ENCODE measurements at places on chromosomes 4 and X.

GRCh38 chrX:110001740-110002299 lies 1.1 kb upstream of the TMEM164 start:
- no peak for DNase-seq

DNA sequence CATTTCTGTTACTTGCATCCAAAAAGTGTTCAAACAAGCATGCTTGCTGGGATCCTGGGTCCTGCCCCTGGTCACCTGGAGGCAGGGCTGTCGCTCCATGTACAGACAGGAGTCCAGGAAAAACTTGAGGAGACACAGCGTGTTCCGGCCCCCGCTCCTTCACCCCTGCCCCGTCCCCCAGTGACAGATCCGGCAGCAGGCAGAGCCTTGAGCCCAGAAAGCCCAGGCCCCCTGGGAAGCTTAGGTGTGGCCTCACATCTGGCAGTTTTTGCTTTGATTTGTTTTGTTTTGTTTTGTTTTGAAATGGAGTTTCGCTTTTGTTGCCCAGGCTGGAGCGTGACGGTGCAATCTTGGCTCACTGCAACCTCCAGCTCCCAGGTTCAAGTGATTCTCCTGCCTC lies 67.0 kb downstream of the TRMT44 start:
- no peak for DNase-seq

GRCh38 chr4:71538528-71538927 lies 199.7 kb downstream of the SLC4A4 start:
- no peak for DNase-seq

- DNase-seq, result no peak
These were observed 7.8 kb upstream of the AKAP14 start for GRCh38 chrX:119887721-119888425.

GRCh38 chrX:149531599-149531998 lies 9.2 kb upstream of the EOLA1 start:
- DNase-seq, result no peak

GRCh38 chr4:147578593-147578992 lies 38.6 kb upstream of the TMEM184C start:
- DNase-seq, result no peak

GRCh38 chr4:16079046-16079445 lies 4.8 kb downstream of the PROM1 start:
- no peak for DNase-seq
